Colonic mucosa (tissue), 4 donors: ENCODE measurements at places on chromosomes 13 and 19.

DNA sequence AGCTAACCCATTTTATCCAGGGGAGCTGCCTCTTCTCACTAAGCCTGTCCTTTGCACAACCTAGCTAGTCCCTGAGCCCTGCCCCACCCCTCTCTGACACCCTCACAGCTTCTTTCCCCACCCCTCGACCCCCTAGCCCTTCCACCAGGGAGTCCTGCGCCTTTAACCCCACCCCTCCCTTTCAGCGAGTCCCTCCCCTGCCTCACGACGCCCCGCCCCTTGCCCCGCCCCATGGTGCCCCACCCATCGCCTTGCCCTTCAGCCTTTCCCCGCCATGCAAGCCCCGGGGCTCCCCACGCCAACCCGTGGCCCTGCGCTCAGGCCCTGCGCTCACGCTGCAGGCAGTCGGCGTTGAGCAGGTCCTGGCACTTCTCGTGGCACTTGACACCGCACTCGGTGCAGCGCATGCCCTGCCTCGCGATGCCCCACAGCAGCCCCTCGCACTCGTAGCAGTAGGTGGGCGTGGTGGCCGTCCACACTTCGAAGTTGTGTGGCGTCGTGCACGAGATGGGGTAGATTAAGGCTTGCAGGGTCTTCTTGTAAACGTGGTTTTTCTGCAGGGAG lies 40.0 kb downstream of the UNC13A start:
- DNase-seq = no peak

DNA sequence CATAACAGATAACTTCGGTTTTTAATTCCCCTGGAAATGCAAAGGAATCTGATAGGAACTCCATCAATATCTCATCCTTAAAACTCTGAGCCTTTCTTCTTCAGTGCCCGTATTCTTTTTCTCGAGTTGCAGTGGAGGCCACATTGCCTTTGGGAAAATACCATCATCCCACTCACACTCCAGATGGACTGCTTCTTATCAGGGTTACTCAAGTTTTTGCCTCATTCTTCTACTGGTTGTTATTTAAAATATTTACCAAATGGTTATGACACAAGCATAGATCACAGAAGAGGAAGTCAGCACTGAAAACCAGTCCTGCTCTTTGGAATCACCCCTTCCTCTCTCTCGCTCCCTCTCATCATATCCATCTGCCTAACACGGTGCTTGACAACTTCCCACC lies 1020.5 kb upstream of the SLC10A2 start:
- no peak for DNase-seq

GRCh38 chr13:58907347-58907746 lies 1256.4 kb downstream of the DIAPH3 start:
- DNase-seq = no peak

DNA sequence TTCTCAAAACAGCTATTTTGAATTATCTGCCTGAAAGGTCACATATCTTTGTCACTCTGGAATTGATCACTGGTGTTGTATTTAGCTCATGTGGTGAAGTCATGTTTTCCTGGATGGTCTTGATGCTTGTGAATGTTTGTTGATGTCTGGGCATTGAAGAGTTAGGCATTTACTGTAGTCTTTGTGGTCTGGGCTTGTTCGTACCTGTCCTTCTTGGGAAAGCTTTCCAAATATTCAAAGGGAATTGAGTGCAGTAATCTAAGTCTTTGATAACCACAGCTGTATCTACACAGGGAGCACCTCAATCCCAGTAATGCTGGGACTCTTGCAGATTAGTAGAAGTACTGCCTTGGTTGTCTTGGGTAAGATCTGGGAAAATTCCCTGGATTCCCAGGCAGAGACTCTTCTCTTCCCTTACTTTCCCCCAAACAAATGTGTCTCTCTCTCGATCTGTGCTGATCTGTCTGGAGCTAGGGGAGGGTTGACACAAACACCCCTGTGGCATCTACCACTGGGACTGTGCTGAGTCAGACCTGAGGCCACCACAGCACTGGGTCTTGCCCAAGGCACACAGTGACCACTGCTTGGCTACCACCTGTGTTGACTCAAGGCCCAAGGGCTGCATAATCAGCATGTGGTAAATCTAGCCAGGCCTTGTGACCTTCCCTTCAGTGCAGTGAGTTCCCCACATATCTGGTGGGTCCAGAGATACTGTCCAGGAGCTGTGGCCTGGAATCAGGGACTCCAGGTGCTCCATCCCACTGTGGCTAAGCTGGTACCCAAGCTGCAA lies 5.5 kb upstream of the CYP4F3 start:
- no peak for DNase-seq

DNA sequence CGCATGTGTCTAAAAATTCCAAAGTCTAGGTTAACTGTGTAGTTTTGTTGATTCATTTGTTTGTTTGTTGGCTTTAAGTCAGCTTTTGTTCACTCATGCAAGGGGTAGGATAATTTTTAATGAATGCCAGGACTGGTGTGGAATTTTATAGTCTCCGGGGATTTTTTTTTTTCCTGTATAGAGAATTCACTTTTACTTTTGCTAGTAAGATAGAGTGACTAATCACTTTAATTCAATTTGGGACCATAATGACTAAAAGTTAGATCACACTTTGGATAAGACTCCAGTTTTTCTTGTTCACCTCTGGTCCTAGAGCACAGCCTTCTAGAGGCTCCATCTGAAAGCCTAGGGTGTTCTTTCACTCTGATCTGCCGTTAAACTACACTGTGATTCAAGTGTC lies 1690.0 kb downstream of the PCDH9 start:
- DNase-seq = no peak

- no peak for DNase-seq
Observed at GRCh38 chr13:32889986-32890565, 126.1 kb upstream of the KL start.

GRCh38 chr13:74336546-74336945 lies 202.3 kb upstream of the KLF12 start:
- no peak for DNase-seq

DNA sequence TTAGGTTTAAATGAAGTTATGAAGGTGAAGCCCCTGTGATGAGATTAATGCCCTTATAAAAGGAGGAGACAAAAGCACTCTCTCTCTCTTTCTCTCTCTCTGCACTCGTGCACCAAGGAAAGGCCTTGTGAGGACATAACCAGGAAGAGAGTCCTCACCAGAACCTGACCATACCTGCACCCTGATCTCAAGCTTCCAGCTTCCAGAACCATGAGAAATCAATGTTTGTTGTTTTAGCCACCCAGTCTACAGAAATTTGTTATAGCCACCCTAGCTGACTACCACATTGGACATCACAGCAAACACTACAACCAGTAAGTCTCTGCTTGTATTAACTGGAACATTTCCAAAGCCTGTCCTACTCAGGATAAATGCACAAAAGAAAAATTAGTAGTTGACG lies 34.7 kb upstream of the WDFY2 start:
- DNase-seq = no peak

DNA sequence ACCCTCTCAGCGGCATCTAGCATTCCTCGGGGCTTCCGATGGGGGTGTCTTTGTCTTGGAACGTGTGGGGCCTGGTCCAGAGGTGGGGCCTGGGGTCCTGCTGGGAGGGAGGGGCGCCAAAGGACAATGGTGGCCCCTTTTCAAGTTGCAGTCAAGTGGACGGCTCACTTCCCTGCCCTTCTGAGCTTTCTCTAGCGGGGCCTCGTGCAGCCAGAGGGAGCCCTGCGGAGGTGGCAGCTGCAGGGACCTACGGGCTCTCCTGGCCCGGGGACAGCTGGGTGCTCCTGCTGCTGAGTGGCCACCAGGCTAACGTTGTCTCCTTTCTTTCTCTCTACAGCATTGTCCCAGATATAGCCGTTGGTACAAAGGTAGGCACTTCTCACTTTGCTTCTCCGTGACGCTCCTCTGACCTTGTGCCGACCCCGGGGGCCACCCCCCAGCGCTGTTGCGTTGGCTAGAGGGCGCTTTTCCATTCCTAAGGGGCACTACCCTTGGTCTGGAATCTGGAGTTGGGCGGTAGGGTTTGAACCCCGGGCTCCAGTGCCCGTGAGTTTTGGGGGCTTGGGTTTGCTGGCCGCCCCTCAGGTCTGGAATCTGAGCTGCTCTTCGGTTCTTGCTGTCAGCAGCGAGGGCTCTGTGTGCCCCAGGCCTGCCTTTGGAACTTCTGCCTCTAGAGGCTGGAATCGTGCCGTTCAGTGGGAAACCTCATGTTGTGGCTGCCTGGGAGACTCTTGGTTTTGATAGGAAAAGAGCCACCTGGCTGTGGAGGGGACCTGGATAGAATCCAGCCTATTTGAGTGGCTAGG lies 2.0 kb downstream of the PTBP1 start:
- no peak for DNase-seq

GRCh38 chr19:28615966-28616365 lies 597.0 kb downstream of the UQCRFS1 start:
- DNase-seq = no peak

DNA sequence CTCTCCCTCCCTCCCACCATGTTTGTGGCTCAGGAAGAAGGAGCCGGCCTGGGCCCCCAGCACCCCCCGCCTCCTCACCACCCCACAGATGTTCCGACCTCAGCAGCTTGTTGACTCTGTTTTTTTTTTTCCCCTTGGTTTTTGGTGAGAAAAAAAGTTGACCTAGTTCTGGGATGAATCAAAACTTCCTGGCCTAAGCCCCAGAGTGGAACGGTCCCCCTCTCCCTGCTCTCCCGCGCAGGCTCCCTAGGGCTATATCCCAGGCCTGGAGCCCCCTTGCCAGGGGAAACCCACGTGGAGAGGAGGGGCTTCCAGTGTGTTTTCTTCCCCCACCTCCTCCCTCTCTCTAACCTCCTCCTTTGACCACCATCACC lies 4.0 kb downstream of the COL5A3 start:
- no peak for DNase-seq

GRCh38 chr13:51107996-51108395 lies 3.1 kb downstream of the C13orf42 start:
- no peak for DNase-seq

DNA sequence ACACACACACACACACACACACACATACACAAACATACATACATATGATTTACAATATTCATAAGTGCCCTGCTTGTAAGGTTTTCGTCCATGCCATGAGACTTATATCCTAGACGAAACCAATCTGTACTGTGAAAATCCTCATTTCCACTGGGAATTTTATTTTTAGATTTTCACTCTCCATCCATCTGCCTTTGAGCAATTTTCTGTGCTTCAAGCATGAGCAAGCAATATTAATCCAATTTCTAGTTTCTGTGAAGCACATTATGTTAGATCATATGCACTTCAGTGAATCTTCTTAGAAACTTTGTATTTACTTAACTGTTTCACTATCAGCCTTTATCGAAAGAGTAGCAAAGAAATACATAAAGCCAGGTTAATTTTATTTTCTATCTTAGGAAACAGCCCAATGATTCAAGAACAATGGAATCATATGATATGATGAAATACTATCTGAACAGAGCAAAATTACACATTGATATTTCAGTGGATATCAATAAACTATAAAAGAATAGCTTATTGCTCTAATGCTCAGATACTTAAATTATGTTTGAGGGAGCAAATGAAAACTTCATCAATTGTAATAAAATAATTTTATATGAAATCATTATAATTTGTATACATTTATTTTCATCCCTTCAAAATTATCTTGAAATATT lies 1100.7 kb upstream of the MIR17HG start:
- DNase-seq = no peak

- no peak for DNase-seq
Observed at GRCh38 chr13:109740121-109740520, 46.3 kb downstream of the IRS2 start.

- no peak for DNase-seq
Observed at GRCh38 chr13:39525506-39525905, 77.5 kb downstream of the LHFPL6 start.

DNA sequence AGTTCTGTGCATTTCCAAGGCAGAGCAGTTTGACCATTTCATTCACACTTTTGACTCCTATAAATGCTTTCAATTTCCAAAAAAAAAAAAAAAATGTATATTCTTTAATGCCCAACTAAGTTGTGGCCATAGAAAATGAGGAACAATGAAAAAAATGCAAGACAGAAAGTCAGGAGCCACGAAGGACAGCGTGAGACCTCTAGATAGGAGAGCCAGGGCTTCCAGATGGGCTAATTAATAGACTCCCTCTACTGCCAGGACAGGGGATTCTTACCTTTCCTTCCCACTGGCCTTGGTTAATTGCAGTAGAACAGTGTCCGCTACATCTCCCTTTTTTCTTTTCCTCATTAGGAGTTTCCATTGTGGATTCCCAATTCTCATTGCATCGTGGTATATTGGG lies 8.6 kb downstream of the FPR3 start:
- DNase-seq = no peak

DNA sequence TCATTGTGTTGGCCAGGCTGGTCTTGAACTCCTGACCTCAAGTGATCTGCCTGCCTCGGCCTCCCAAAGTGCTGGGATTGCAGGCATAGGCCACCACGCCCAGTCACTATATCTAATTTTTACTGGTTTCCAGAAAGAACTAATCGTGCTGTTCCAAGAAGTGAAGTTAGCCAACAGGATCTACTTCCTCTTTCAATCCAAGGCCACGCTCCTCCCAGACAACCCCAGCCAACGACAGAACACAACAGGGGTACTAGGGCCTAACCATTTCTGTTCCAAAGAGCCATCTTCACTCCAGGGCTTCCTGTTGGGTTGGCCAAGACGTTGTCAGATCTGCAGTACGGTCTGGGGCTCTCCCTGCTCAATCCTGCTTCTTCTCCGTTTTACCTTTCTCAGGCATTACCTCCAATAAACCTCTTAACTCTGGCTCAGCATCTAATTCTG lies 7.0 kb upstream of the LSM14A start:
- no peak for DNase-seq

DNA sequence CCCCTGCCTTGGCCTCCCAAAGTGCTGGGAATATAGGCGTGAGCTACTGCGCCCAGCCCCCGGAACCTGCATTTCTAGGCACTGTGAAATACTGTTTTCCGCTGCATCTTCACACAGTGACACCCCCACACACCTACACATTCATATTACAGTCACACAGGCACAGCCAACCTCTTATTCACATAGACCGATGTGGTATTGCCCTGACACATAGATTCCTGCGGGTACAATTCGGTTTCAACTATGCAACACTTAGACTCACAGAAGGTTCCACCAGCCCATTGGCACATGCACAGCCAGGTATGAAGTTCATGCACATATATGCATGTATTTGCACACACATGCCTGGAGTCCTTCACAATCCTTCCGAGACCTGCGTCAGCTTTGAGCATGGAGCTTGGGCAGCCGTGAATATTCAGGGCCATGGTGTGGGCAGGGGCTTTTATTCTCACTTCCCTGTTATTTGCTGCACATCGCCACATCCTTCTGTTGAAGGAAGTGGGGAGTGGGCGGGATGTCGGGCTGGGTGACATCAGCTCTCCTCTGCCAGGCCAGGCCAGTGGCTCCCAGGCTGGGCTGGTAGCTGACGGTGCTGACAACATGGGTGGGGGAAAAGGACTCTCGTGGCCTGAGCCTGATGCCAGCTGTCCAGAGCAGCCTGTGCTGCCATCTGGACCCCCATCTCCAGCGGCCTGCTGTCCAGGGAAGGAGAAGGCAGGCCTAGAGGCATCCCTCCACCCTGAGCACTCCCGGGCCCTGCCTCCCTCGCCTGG lies 5.4 kb upstream of the CDC37 start:
- no peak for DNase-seq

- peak; percentile 25 for DNase-seq
Observed at GRCh38 chr13:23921451-23921888, 24.2 kb upstream of the C1QTNF9B start.

GRCh38 chr13:49419276-49419675 lies 24.6 kb downstream of the CAB39L start:
- DNase-seq = no peak
